ENCODE measurements at places on chromosomes 5 and 9.

DNA sequence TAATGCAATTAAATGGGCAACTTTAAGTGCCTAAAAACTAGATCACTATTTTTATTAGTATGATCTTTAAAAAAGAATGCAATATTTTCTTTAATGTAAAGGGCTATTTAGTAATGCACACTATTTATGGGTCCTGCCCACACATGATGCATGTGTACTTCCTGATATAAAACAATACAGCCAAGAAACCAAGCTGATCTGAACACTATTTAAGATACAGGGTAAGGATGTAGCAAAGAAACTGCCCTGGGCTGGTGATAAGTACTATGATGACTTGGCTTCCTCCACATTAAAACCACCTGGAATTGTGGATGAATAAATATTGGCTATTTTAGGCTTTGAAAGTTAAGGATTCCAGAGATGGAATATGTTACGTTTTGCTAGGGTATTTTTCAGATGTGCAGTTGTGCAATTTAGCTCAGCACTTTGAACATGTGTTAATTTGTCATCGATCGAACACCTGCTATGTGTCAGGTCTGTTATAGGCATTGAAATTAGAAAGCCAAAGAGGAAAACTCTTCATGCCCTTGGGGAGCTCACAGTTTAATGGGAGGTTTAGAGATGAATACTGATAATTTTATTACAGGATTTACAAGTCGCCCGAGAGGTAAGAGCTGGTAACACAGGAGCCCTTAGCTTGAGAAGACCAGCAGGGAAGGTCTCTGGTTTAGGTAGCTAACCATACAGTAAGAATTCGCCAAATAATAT lies 276.7 kb downstream of the PLK2 start:
- DNase-seq: no peak

GRCh38 chr9:87097238-87097637 lies 149.9 kb upstream of the GAS1 start:
- no peak for DNase-seq

GRCh38 chr5:75678155-75678554 lies 39.1 kb downstream of the POC5 start:
- no peak for DNase-seq

DNA sequence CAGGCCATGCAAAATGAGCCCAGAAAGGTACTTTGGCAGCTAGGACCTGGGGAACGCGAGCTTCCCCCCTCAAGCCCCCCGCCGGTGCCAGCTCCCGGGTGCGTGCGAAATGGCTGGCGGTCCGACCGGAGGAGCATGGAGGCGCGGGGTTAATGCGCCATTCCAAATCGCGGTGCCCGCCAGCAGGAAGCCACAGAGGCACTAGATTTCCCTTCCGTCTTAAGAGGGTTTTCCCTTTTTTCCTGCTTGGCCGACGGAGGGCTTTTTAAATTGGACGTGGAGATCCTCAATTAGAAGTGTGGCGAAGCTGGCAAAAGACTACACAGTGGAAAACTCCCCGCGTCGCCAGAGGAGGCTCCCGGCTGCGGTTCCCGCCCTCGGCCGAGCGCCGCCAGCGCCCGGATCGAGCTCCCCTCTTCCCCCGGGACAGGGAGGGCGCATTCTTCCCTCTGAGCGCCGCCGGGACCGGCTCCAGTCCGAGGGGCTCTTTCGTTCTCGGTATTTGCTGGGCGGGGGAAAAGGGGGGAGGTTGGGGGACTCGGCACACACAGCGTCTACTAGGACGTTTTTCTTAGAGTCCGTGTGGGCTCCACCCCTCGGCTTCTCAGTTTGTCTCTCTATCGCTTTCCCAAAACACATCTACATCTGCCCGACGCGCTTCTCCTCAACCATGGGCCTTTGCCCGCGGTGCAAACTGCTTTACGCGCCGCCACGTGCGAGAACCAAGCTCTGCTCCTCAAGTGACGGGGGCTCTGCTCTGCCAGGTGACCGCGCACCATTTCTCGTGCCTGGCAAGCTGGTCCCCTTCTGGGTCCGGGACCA lies 3.0 kb downstream of the GDNF start:
- peak; percentile 73 for DNase-seq

DNA sequence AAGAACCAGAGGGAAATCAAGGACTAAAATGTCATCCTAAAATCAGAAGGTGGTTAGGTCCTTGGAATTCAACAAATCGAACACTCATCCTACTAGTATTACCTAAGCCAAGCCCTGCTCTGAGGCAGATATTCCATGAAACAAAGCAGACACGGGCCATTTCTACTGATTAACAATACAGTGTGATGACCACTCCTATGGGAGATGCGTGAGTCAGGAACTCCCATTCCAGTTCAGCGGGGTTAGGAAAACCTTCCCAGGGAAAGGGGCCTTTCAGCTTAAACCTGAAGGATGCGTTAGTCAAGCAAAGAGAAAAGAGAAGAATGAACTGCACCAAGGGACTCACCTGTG lies 117.8 kb upstream of the LHFPL2 start:
- DNase-seq: no peak

GRCh38 chr5:107085572-107085971 lies 585.2 kb downstream of the EFNA5 start:
- DNase-seq: no peak

- DNase-seq: no peak
Measured at GRCh38 chr9:76581731-76582130, 122.7 kb downstream of the GCNT1 start.

- DNase-seq: no peak
Measured at GRCh38 chr9:27059412-27059811, 49.6 kb upstream of the TEK start.

GRCh38 chr5:96576876-96577275 lies 85.3 kb upstream of the CAST start:
- no peak for DNase-seq

GRCh38 chr9:94806307-94806893 lies 79.9 kb downstream of the AOPEP start:
- DNase-seq: no peak

- no peak for DNase-seq
Measured at GRCh38 chr9:109297899-109298298, 23.0 kb downstream of the EPB41L4B start.

DNA sequence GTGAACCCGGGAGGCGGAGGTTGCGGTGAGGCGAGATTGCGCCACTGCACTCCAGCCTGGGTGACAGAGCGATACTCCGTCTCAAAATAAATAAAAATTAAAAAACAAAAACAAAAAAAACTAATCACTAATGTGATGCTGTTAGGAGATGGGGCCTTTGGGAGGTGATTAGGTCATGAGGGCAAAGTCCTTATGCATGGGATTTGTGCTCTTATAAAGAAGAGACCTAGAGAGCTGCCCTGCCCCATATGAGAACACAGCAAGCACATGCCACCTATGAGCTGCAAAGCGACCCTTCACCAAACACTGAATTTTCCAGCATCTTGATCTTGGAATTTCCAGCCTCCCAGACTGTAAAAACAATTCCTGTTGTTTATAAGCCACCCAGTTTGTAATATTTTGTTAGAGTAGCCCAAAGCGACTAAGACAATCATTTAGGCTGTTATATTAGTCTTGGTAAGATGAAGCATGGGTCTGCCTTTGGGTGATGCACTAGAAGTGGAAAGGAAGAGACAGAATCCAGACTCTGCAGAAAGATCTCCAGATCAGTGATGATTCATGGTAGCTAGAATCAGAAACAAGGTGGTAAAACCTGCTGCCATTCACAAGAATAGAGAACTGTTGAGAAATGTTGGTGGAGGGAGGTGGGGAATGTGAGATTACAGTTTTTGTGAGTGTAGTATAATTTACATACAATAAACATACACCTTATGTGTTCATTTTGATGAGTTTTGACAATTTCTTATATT lies 26.2 kb downstream of the GPR21 start:
- no peak for DNase-seq

DNA sequence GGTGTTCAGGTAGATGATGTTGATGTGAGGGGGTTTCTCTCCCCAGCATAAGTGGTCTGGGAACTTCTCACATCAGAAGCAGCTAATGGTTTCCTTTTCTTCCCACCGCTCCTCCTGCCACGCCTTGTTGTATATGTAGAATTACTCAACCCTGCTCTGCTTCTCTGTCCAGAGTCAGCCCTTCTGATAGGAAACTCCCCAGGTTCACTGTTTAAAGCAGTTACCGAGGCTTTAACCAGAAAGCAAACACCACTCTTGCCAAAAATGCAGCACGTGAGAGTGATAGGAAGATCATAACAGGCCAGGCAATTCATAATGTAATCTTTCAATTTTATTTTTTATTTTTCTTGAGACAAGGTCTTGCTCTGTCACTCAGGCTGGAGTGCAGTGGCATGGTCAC lies 10.5 kb upstream of the TMEM252 start:
- no peak for DNase-seq

DNA sequence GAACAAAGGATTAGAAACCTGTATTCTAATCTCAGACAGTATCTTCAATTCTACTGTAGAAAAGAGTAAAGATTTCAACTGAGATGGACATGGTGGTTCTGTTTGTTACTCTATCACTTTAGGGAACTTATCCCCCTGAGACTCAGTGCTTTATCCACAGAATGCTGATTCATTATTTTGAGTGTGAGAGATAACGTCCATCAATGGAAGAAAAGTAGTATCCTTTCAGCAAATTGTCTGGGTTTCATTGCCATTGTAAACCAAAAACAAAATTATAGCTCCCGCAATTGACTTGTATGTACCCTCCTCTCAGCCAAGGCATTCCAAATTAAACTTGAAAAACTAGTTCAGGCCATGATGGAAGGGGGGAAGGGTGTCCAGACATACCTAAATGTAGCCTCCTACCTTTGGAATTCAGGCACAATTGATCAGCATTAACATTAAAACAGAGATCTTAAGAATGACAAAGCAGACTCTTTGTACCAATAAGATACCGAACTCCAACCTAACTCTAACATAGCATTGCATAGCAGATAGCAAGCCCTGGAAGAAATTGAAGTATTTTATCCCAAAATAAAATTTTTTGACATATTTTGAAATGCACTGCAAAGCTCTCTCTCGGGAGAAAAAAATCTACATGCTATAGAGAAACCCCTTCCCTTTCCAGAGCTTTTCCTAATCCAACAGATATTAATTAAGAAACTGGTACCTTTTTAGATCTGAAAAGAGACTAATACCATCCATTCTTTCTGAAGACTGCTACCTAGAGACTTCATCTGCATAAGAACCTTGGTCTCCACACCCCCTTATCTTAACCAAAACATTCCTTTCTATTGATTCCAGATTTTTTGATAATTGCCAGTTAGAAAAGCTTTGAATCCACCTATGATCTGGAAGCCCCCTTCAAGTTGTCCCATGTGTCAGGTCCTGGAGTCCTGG lies 1055.7 kb downstream of the PTPRD start:
- DNase-seq: no peak

DNA sequence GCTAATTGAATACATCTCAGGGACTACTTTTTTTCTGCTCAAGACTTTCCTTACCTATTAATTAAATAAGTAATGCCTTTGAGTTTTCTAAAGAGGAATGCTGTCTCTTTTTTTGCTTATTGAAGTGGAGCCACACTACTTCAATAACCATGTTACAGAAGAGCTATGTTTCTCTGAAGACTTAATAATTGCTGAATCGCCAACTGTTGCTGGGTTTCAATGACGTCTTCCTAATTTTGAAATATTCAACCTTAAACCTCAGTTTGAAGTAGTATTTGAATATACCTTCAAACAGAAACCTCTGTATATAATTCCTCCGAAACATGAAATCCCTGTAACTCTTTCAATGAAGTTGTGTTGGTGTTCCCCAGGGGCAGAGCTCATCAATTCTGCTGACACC lies 21.0 kb downstream of the NUDT12 start:
- DNase-seq: no peak

- peak; percentile 91 for DNase-seq
Measured at GRCh38 chr5:177403792-177404640, 3.6 kb upstream of the PFN3 start.

GRCh38 chr5:75234251-75234650 lies 2.4 kb downstream of the ANKRD31 start:
- no peak for DNase-seq

DNA sequence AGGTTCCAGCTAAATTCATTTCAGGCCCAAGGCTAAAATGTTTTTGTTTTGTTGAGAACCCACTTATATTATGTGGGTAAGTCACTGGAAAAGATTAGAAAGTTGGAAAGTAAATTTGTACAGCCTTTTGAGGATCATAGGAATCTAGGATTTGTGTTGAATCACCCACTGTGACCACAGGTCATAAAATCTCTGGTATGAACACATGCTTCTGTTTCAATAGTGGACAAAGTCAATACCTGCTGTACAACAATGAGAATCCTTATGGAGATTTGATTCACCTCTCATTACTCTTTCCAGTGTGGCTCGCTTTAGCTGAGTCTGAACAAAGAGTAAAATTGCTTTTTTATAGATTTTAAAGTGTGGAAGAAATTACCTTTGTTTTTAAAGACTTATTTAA lies 369.5 kb downstream of the TMEM167A start:
- DNase-seq: no peak

GRCh38 chr9:89006996-89007967 lies 16.0 kb downstream of the S1PR3 start:
- DNase-seq: no peak

GRCh38 chr9:95406121-95406520 lies 88.6 kb upstream of the FANCC start:
- DNase-seq: no peak

- no peak for DNase-seq
Measured at GRCh38 chr9:76206821-76207220, 187.4 kb downstream of the RFK start.

- no peak for DNase-seq
Measured at GRCh38 chr9:137688725-137689124, 69.9 kb downstream of the EHMT1 start.

DNA sequence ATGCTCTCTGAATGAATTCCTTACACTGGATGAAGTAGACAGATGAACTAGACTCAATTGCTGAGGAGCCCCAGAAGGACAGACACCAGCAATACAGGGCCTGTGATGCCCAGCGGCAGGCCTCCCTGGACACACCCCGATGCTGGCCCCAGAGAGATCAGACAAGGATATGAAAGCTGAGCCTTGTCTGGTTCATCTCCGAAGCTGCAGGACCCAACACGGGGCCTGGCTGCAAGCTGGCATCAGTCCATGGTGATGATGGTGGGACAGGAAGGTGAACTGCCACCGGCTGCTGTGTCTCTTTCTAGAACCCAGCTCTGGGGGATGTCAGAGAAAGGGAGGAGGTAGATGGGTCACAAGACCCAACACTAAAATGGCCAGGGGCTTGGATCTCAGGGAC lies 104.0 kb upstream of the LMX1B start:
- DNase-seq: no peak

DNA sequence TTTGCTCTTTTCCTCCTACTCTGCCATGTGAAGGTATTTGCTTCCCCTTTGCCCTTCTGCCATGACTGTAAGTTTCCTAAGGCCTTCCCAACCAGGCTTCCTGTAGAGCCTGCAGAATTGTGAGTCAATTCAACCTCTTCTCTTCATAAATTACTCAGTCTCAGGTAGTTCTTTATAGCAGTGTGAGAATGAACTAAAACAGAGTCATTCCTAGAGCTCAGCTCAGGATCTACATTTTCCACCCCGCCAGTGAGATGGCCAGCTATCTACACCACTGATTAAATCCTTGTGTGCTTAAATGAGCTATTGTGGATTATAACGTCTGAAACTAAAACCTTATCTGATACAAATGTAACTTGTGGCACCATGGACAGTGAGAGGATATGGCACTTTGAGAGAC lies 55.0 kb downstream of the FRMD3 start:
- DNase-seq: no peak
